Stimulated activated CD4-positive, alpha-beta T cell treated with anti-CD3 and anti-CD28 coated beads, Interleukin-12 subunit alpha, Interleukin-12 subunit beta, amount 100 ng/mL, for 24 hours (primary cell): ENCODE measurements at places on chromosomes 3 and 15.

DNA sequence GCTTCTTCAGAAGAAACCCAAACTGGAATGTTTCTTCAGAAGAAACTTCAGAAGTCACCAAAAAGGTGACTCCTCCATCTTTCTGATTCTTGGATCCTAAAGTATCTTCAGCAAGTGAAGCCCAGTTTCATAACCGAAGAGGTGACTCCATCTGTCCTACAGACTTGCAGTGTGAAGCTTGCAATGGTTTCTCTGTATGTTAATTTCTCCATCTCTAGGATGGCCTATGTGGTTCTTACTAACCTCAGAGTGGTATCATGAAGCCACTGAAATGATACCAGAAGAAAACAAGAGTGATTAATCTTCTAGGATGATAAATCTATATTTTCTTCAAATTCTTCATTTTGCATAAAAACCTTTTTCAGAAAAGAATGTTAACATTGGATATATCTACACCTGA is 495 bp upstream of the AQP9 start:
- DNase-seq: no peak

- no peak for DNase-seq
These were observed 487.2 kb upstream of the RASGRP1 start for GRCh38 chr15:39051626-39052322.

DNA sequence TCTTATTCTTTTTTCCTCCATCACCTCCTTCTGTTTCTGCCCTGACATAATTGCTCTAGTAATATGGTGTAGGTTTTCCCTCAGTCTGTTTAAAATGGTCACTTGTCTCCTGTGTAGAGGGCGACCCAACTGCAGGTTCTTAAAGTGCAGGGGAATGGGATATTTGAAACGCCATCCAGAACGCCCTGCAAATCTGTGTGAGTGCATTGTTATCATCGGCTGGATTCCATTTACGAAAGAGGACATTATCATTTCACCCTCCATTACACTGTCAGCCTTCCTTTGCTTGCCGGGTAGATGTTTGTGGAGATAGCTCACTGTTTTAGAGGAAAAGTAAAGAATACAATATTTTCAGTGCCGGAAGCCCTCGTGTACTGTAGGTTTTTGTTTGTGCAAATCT is 354.0 kb downstream of the LRTM1 start:
- DNase-seq: no peak

GRCh38 chr3:128262457-128262856 is 109.2 kb downstream of the EEFSEC start:
- no peak for DNase-seq

DNA sequence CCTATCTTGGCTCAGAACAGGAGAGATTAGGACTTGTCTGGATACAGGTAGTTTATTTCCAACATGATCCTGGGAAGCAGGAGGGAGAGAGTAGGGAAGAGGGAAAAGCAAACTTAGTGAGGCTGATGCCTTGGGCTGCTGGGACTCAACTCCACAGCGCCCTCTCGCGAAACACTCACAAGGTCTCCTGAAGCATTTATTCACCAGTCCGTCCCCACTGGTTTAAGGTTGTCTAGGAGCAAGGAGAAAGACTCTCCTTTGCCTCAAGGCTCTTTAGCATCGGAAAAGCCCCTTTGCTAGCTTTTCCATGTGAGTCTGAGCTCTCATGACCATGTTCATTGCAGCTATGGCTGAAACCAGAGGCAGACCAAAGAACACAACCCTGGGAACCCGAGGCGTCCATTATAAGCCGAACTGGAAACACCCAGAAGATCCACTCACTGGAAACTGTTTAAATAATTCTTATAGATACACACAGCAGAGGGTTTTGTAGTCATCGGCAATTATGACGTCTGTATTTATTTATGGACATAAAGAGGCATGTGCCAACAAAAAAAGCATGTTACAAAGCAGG is 244.5 kb downstream of the CD47 start:
- peak; percentile 12 for DNase-seq
